ENCODE measurements at places on chromosomes 7 and 10. TPM values are rescaled to one million over a fixed set of nuclear protein-coding genes. Genes with fewer than 3 reads are reported as not detected.

OPN4 gene
- 0.18 TPM for total RNA-seq

CABCOCO1 gene
- not detected for total RNA-seq

EGFR gene
- total RNA-seq = 125 TPM

ASB10 gene
- total RNA-seq = not detected

SEMA3D gene
- 15.9 TPM for total RNA-seq

CALHM1 gene
- not detected for total RNA-seq

SNX10 gene
- 7.0 TPM for total RNA-seq

RPEL1 gene
- not detected for total RNA-seq

FFAR4 gene
- 0.31 TPM for total RNA-seq

LIPM gene
- not detected for total RNA-seq

AGMO gene
- total RNA-seq = 6.9 TPM

NKX2-3 gene
- not detected for total RNA-seq

NRCAM gene
- total RNA-seq = 17.4 TPM

PNLIPRP3 gene
- total RNA-seq = not detected

CRTAC1 gene
- total RNA-seq = 23.0 TPM

SLC18A2 gene
- total RNA-seq = 1.2 TPM

LRWD1 gene
- total RNA-seq = 11.1 TPM

ADRA2A gene
- 11.4 TPM for total RNA-seq

TAS2R41 gene
- not detected for total RNA-seq

CCDC126 gene
- total RNA-seq = 15.5 TPM

PCLO gene
- total RNA-seq = 0.98 TPM

PNLIP gene
- total RNA-seq = 2.8 TPM

RFC2 gene
- 17.1 TPM for total RNA-seq

MSS51 gene
- total RNA-seq = 5.2 TPM

UNCX gene
- not detected for total RNA-seq

CDHR3 gene
- total RNA-seq = 8.2 TPM

CDCA7L gene
- 15.9 TPM for total RNA-seq

CFAP69 gene
- 36.1 TPM for total RNA-seq

C7orf33 gene
- not detected for total RNA-seq

BLNK gene
- total RNA-seq = 13.1 TPM

STK17A gene
- 19.3 TPM for total RNA-seq

PON3 gene
- 8.9 TPM for total RNA-seq

AKR1C4 gene
- not detected for total RNA-seq

GHRHR gene
- 1.2 TPM for total RNA-seq

CLDN4 gene
- 0.85 TPM for total RNA-seq

HPS1 gene
- total RNA-seq = 52.4 TPM

OR2A5 gene
- not detected for total RNA-seq

ZNF804B gene
- total RNA-seq = not detected

TFEC gene
- total RNA-seq = 10.3 TPM

ZWINT gene
- total RNA-seq = 1.6 TPM

AHR gene
- total RNA-seq = 288 TPM

TCF7L2 gene
- 53.6 TPM for total RNA-seq

C10orf88 gene
- 9.1 TPM for total RNA-seq

ADARB2 gene
- total RNA-seq = 1.9 TPM

ANKRD1 gene
- 0.36 TPM for total RNA-seq

FAM25G gene
- not detected for total RNA-seq

TLX1 gene
- not detected for total RNA-seq

OR2A1 gene
- 0.22 TPM for total RNA-seq

CCNY gene
- 65.3 TPM for total RNA-seq

LGI1 gene
- total RNA-seq = 19.8 TPM

TEX36 gene
- not detected for total RNA-seq

PGAM2 gene
- 0.85 TPM for total RNA-seq

NKX1-2 gene
- total RNA-seq = not detected

Measured in sciatic nerve (tissue), 2 donors.